ENCODE measurements at places on chromosomes 12 and 14.

DNA sequence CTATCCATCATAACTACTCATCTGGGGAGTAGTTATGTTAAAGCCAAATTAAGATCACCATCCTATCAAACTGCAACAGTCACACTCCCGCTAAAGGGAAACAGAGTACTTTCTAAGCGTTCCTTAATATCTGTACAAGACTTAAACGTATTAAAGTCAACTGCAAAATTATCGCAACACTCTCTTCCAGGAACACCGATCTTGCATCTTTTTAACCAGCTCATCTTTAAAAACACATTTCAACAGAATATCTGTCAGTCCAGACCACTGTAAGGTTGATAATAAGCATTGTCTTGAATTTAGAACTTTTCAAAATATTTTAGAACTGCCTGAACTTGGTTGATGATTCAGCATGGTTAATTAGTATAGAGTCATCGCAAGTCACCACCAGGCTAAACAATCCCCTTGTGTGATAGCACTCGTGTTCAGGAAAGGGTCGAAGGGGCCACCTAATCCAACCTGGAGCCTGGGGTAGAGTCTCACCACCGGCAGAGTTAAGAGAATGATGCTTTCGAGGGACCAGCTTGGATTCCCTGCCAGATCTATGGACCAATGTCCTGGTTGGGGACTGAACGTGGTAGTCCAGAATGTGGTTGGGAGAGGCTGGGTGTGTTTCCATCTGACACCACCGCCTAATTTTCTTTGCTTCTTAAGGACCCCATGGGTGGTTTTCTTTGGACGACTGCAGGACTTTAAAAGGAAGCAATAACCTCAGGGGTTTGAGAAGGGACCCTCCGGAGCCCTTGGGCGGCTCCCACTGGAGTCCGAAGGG is 890 bp downstream of the SPTLC2 start:
- no peak for DNase-seq

DNA sequence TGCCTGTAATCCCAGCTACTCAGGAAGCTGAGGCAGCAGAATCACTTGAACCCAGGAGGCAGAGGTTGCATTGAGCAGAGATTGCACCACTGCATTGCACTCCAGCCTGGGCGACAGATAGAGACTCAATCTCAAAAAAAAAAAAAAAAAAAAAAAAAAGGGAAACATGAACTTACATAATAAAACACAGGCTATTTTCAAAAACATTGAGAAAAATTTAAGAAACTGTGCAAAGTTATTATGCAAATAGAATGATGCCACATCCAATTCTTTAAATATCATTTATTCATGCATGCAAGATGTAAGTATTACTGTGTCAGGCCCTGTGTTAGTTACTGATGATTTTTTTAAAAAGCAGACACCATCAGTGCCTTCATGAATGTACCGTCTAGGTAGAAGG is 20.0 kb upstream of the SLC16A7 start:
- DNase-seq, result no peak

DNA sequence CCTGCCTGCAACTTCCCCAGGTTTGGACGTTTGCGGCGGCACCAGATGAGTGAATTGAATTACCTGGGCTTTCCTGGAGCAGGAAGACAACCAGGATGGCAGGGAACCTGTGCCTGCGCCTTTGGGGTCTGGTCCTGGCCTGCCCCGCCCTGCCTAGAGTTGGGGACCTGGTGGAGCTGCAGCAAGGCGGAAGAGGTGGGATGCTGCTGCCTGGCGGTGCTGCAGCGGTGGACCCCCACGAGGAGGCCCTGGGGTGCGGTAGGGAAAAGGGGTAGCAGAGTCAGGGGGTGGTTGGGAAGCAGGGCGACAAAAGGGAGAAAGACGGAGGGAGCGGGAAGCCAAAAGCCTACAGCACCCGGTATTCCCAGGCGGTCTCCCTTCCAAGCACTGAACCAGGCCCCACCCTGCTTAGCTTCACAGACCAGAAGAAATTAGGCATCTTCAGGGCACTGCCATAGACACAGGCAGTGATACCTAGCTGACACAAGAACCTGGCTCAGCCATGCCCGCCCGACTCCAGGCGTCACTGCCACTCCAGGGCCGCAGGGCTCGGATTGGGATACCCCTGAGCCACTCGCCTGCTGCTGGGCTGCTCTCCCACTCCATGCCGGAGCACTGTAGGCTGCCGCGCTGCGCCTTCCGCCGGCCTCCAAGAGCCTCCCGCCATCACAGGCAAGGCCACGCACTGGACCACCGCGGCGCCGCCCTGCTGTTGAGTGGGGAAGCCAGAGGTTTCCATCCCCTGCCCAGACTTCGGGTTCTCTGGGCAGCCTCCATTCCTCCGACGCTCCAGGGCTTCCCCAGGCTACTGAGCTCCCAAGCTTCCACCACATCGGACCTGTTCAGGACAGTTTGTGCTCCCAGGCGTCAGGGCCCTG is 155.2 kb upstream of the ALG10B start:
- DNase-seq, result no peak

- no peak for DNase-seq
These were observed 1.1 kb downstream of the TOGARAM1 start for GRCh38 chr14:44963044-44963528.

DNA sequence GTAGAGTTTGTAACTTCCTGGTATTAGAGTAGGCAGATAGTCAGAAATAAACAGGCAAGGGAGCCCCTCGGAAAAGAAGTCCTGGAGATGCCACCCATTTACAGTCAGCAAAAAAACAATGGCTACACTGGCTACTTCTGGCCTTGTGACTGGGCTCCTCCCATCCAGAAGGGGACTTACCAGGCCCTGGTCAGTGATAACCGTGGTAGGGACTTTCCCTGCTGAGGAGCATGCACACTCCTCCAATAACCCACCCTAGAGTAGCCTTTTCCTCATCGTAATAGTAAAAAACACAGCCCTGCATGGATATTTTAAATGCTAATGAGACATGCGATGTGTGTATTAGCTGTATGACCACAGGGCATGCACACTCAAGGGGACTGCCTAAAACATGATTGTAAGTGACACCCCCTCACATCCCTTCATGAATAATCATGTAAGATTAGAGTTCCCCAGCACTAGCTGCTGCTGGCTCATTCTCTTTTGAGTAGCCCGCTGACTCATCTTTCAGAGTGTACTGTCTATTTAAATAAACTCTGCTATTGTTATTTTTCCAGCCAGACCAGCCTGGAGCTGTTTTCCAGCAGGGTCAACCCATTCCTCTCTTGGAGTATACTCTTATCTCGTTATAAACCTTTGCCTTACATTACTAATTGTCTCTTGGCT is 413.8 kb upstream of the TMTC1 start:
- DNase-seq, result no peak

DNA sequence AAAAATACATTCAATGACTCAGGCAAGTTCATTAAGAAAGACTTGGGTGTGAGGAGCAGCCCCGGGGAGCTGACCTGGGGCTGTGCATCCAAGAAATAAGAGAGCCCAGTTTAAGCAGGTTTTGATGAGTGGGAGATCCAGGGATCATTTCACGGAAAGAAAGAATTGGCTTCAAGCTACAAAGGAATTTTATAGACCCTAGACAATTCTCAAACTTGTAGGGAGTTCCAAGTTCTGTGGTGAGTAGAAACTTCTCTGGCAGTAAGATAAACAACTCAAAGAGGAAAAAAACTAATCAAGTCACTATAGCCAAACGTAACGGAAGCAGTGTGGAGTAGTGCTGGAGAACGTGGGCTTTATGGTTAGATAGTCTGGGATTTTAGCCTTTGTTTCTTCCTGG is 175.7 kb upstream of the DDHD1 start:
- no peak for DNase-seq

- DNase-seq, result no peak
These were observed 213.0 kb downstream of the TRHDE start for GRCh38 chr12:72485017-72485701.

DNA sequence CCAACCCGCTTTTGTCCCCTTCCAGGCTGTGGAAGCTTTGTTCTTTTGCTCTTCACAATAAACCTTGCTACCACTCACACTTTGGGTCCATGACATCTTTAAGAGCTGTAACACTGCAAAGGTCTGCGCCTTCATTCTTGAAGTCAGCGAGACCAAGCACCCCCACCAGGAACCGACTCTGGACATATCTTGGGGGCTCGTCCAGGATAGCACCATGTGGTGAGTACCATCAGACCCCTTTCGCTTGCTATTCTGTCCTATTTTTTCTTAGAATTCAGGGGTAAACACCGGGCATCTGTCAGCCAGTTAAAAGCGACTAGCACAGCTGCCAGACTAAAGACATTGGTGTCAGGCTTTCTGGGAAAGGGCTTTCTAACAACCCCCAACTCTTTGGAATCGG is 137.6 kb upstream of the PPFIA2 start:
- DNase-seq, result no peak

DNA sequence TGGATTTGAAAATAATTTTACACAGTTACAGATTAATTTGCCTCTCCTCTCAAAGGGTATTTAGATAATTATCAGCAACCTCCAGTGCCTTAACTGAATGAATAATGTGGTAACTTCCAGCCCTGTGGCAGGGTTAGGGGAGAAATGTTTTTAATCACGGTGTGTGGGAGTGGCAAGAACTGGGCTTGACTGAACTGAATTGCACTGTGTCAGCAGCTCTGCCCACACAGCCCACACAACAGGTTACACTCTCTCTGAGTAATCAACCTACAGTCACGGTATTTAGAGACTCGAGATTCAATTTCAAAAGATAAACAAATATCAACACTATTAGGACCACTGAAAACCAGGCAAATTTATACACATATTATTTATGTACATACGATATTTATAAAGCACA is 198.5 kb downstream of the KCNC2 start:
- no peak for DNase-seq

- no peak for DNase-seq
These were observed 41.6 kb downstream of the DEGS2 start for GRCh38 chr14:100117633-100118395.

DNA sequence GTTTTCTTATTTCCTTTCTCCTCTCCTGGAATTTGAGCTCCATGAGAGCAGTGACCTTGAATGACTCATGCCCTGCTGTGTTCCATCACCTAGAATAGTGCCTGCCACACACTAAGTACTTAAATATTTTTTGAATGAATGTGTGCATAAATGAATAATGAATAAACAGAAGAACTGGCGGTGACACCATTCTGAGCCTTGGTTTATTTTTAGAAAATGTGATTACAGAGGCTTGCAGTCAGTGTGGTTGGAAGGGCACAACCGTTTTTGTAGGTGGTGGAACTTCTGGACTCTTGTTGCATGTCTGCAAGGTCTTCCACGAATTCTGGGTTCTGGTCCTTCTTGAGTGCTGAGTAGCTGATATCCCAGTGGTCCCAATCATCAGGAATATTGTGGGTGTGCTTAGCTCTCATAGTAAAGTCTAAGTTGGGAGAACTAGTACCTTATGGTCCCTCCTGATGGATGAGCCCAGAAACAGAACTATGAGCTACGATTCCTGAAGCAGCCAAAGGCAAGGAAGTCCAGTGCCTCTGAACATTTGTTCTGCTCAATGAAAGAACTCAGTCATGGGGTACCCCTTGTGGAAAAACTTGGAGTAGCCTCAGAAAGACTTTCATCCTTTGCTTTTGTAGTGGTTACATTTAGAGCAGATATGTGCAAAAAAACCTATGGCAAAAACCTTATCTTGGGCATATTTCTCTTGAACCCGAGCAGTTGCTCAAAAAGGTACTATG is 28.8 kb upstream of the BHLHE41 start:
- DNase-seq, result no peak

DNA sequence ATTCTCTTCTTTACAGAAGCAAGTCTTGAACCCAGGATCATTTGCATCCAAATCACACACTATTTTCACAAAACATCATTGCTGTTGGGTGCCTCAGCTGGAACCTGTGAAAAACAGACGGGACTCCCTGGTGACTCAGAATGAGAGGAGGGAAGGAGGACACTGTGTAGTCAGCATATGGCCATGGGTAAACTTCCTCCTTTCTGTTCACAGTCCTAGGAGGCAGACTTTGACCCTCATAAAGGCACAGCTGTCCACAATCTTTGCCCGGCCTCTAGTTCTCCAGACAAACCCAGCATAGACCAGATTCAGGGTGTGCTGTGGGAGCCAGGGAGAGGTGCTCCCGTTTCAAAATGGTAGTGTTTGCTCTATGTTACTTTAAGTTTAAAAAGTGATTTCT is 62.0 kb downstream of the DYRK2 start:
- no peak for DNase-seq

- DNase-seq, result no peak
These were observed 8.2 kb downstream of the MDM2 start for GRCh38 chr12:68815928-68816800.

GRCh38 chr12:62158461-62159360 is 101.5 kb upstream of the USP15 start:
- no peak for DNase-seq

- no peak for DNase-seq
These were observed 69.3 kb downstream of the BCAT1 start for GRCh38 chr12:24879644-24880043.

DNA sequence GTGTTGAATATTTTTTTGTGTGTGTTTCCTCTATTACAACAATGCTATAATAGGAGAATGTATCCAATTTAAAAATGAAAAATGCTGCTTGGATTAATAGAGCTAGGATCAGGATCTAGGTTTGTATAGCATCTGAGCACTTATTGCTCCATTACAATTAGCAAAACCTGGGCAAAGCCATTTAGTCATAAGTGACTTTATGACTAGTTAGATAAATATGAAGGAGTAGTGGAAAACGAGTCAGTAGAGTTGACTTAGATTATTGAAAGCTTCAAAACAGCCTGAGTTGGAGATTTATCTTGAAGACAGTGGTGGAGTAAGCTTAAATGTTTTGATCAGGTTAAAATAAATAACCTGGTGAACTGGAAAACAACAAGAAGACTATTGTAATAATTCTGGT is 2.8 kb downstream of the MED21 start:
- DNase-seq, result no peak
